ENCODE measurements at places on chromosomes 4 and X.

DNA sequence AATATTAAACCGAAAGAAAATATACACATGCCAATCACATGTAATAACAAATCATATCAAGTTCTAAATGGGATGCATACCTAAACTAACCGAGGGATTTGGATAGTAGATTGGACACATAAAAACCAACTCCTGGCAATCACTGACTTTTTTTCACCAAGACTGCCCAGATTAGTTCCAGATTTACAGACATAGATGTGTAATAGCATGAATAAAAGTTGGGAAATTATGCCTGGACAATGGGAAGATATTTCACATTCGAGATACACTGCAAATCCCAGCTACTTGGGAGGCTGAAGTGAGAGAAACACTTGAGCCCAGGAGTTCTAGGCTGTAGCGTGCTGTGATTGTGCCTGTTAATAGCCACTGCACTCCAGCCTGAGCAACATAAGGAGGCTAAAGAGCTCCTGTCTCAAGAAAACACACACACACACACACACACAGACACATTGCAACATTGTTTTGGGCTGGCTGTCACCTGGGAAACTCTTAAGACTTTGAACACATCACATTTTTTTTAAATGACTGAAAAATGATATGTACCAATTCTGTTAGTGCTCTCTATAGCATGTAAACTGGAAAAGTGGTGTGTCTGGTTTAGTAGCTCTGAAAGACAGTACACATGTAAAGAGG lies 5.7 kb downstream of the RAB40A start:
- no peak for DNase-seq

DNA sequence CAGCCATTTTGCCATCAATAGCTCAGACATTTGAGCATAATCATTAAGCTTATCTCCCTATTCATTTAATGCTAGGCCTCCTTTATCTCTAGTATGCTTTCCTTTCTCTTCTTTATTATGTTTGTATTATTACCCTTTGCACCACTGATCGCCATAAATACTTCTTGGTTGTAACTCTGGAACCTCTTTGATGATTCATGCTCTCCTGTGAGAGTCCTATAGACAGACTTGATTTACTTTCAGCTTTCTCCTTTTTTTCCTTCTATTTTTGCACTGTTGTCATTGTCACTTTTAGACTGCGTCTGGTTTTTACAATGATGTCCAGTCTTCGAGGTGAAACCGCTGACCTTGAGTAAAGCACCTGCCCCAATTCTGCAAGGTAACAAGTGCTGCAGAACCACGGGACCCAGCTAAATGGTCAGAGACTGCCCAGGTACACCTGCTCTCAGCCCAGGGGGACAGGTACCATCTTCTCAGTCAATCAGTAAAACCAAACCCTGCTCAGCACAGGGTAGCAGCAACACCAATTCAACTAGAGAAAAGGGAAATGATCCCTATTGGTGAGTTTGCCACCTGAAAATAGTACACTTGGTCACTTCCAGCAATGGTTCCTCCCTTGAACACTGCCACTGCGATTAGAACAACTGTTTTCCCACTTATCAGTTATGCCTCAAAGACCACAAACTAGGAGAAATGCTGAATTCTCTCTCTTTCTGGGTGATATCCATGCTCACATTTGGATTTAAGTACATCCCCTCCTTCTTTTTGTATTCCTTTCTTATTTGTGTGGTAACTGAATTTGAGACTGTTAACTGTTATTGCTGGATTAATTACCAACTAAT lies 125.1 kb downstream of the MAML3 start:
- no peak for DNase-seq

DNA sequence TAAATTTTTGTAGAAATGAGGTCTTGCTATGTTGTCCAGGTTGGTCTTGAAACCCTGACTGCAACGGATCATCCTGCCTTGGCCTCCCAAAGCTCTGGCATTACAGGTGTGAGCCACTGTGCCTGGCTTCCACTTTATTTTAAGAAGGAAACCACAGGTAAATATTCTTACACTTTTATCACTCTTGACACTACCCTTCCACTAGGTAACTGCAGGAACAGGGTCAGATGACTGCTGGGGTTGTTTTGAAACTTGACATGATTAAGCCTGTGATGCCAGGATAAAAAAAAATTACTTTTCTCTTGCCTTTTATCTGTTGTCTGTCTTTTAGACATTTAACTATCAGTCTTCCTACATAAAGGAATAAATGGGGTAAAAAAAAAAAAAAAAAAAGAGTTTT lies 43.5 kb downstream of the COQ2 start:
- DNase-seq = no peak

GRCh38 chrX:65451663-65452062 lies 82.9 kb downstream of the LAS1L start:
- no peak for DNase-seq

GRCh38 chrX:106707771-106708454 lies 18.6 kb upstream of the RNF128 start:
- DNase-seq = no peak

DNA sequence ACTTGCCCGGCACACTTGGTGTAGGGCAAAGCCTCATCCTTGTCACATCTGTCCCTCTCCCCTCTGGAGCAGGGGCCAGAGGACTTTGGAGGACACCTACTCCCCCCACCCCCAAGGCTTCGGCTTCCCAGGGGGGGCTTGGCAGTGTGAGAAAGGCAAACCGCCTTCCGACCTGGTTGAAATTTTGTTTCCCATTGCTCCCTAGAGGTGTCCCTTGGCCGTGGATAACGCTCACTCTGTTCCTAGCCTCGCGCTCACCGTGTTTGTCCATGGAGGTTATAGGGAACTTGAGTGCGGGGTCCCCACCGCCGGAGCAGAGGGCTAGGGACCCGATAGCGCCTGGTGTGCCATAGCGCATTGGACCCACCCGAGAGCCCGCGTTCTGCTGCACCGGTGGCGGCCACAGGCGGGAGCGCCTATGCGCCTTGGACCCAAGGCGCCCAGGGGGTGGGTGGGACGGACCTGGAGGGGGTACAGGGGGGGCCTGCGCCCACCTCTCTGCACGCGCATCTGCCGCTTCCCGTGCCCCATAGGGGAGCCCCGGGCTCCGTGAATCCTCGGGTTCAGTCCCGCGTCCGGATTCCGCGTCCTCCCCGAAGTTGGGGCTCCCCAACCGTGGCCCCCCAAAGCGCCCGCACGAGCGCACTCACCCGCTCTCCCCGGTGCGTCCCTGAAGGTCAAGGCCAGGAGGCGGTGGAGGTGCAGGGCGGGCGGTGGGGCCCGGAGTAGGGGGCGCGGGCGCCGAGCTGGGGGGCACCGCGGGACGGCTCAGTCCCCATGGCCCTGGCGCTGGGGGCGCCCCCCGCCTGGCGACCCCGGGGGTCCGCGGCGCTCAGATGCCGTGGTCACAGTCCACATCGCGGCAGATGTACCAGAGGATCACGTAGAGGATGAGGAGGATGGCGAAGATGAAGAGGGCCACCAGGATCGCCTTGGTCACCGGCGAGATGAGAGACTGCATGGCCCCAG lies 82.7 kb upstream of the DHRSX start:
- DNase-seq = peak; percentile 47

DNA sequence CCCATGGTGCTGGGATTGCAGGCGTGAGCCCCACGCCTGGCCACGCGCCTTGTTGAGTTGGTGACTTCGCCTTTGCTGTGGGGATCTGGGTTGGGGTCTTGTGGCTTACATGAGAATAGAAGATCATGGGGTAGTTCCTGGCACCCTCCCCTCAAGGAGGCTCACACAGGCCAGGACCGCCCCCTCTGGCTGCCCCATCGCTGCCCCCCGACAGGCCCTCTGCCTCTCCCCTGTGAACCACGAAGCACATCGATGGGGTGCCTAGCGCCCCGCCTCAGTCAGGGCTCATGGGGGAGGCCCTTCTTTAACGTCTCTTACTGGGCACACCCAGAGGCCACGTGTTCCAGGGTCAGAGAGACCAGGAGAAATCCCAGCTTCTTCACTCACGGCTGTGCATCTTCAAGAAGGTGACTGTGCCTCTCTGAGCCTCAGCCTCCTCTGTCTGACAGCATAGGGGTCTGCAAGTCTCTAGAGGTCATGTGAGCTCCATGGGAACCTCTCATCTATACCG lies 23.6 kb upstream of the SPON2 start:
- no peak for DNase-seq

DNA sequence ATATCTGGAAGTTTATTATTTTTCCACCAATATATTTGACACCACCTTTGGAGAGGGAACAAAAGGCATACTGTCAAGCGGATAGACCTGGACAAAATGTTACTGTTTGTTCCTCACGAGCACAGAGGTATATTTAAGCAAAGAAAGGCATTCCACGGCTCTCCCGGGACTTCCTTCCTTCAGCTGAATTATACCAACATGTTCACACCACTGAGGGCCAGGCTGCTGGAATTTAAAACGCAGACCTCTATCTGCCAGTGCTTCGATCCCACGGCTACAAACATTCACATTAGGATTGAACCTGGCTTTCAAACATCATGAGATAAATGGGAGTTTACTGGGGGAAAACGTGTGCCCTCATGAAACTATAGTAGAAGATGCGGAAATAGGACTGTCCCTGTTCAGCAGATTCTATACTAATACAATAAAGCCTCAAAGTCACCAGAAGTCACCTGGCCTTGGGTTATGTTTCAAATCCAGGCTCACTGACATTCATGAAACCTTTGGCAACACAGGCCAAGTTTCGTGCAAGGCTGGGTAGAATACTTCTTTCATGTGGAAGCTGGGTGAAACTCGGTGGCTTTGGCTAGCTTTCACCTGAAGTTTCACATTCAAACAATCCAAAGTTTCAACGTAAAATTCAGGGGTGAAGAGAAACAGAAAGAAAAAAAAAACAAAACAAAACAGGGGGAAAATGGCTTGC lies 39.5 kb downstream of the SORBS2 start:
- no peak for DNase-seq

DNA sequence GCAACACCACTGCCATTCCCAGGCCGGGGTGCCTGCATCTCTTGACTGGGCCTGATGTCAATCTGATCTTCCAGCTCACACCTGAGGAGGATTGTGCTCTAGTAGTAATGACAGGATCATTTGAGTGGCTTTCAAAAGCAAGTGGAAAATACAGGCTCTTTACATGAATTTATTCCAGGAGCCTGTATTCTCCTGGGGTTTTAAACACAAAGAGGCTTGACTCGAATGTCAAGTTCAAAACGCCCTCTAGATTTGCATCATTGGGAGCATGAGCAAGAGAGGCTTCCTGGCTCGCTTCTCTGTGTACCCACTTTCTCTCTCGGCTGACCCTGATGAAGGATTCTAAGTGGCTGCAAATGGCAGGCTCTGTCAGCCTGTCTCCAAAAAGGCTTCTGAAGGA lies 199.5 kb upstream of the PUDP start:
- no peak for DNase-seq

GRCh38 chr4:152997288-152997687 lies 61.2 kb downstream of the FHDC1 start:
- no peak for DNase-seq

GRCh38 chr4:125358453-125358852 lies 43.7 kb downstream of the FAT4 start:
- DNase-seq = no peak

- no peak for DNase-seq
Observed at GRCh38 chr4:74189331-74190043, 31.6 kb downstream of the MTHFD2L start.

DNA sequence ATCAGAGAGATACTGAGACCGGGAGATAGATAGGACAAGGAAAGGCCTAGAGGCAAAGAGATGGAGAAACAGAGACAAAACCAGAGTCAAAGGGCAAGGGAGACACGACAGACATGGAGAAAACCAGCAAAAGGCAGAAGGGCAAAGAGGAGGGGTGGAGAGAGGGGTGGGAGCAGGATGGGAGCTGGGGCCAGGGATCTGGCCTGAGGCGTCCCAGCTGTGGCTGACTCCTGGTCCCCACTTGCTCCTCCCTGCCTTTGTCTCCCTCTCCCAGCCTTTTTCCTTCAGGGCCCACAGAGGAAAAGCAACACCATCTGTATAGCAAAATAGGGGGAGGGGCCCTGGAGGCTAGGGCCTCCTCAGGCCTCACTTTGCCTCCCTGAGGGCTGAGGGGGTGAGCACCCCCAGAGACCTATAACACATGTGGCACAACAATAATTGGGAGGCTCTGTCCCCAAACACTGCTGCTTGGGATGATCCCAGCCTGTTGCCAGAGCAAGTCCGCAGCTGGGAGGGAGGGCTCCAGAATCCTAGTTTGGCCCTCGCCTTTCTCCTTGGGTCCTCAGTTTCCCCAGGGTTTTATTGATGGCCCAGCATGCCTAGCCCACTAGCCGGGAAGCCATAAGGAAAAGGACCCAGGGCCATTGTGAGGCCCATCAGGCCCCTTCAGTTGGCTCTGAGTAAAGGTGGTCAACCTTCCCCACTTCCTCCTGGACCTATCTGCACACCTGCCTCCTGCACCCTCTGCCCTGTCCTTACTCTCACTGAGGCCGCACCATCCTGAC lies 96.8 kb downstream of the PJA1 start:
- DNase-seq = no peak

- DNase-seq = no peak
Observed at GRCh38 chr4:64062991-64063390, 346.3 kb downstream of the TECRL start.

- DNase-seq = no peak
Observed at GRCh38 chrX:38796946-38797345, 4.3 kb upstream of the MID1IP1 start.

DNA sequence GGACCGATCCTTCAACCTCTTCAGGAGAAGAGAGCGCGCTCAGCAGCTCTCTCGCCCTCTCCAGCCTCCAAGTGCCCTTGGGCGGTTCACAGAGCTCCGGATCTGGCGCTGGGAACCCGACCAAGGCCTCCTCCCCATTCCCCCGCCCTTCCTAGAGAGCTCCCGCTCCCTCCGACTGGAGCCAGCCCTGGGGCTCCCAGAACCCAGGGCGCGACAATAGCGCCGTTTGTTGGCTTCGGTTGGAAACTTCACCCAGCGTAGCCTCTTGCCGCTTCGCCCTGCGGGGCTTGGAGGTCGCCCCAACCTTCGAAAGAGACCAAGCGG lies 3.1 kb upstream of the SOX3 start:
- DNase-seq = no peak

GRCh38 chr4:184812651-184813181 lies 13.1 kb downstream of the ACSL1 start:
- DNase-seq = peak; percentile 59

DNA sequence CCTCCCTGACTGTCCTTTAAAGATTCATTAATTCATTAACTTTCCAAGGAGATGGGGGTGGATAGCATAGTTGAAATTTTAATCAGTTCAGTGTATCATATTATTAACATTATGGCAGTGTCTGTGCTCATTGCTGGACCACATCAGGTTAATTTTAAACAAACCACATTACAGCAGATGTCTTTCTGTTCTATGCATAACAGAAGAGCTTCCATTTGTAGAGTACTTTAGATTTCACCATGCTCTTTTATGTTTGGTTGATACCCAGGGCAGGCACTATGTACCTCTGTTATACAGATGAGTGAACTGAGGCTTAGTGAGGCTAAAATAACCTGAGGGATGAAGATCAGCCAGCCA lies 41.1 kb downstream of the AFF2 start:
- no peak for DNase-seq

DNA sequence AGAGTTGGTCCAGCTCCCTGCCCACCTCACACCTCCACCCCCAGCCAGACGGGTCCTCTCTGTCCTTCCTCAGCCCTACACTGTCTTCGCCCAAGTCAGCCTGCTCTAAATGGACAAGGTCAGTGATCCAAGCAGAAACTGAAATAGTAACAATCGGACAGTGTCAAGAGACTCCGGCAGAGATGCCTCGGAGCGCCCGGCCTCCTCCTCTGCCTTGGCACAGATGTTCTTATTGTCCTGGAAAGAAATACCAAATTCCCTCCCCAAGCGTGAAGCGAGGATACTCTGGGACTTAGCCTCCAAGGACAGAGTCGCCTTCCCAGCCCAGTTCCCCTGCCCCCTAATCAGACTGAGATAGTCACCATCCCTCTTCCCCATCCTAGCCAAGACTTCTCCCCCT lies 28.5 kb downstream of the UTP14A start:
- no peak for DNase-seq

GRCh38 chrX:101071582-101071981 lies 7.1 kb upstream of the TMEM35A start:
- no peak for DNase-seq

Measured in ascending aorta (tissue), 2 donors.